Activated CD4-positive, alpha-beta memory T cell treated with anti-CD3 and anti-CD28 coated beads, Interleukin-2, amount 10 ng/mL, durations not matched to agents 7 days and 5 days (primary cell): ENCODE measurements at places on chromosomes 3 and 15. TPM values are rescaled to one million over a fixed set of nuclear protein-coding genes. Genes with fewer than 3 reads are reported as not detected.

DNA sequence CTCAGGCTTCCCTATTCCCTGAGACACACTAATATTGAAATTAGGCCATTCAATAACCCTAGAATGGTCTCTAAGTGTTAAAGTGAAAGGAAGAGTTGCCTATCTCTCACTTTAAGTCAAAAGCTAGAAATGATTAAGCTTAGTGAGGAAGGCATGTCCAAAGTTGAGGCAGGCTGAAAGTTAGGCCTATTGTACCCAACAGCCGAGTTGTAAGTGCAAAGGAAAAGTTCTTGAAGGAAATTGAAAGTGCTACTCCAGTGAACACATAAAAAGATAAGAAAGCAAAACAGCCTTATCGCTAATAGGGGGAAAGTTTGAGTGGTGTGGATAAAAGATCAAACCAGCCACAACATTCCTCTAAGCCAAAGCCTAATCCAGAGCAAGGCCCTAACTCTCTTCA, 117.9 kb upstream of the SPATA12 start:
- DNase-seq = no peak

The FMN1 gene
- total RNA-seq = 0.03 TPM

The SPINK8 gene
- total RNA-seq = not detected

GRCh38 chr3:124292329-124292728, 300.4 kb upstream of the ROPN1 start:
- no peak for DNase-seq

The RARB gene
- total RNA-seq = not detected

The MAP6D1 gene
- not detected for total RNA-seq

The CHD2 gene
- total RNA-seq = 155 TPM

DNA sequence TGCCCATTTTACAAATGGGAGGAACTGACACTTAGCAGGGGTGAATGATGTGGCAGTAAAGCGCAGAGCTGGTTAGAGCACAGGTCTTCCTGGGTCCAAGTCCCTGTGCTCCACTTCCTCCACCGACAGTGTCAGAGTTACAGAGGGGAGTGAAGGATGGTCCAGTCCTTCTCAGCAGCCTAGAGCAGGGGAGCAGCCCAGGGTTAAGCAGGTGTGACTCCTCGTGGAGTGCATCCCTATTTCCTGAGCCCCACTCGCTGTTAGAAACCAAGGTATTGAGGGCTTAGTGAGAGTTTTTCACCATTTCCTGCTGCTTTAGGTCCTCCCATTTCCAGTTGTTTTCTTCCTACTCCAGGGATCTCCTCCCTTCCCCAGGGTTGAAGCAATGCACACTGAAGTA, 75.4 kb downstream of the GHSR start:
- no peak for DNase-seq

DNA sequence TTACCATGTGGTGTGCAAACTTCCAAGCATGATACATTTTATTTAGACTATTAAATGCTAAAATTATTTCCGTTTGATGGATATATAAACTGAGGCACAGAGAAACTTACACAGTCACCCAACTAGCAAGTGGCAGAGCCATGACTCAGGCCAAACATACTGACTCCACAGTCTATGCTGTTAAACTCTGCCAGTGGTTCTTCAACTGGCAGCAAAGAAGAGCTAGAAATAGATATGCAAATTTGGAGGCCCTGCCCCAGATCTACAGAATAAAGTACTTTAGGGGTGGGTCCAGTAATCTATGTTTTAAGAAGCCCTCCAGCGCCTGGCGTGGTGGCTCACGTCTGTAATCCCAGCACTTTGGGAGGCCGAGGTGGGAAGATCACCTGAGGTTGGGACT, 400.0 kb downstream of the FOXP1 start:
- no peak for DNase-seq

- DNase-seq = no peak
Measured at GRCh38 chr3:72391659-72392058, 456.6 kb downstream of the SHQ1 start.

The ALG1L2 gene
- total RNA-seq = not detected

DNA sequence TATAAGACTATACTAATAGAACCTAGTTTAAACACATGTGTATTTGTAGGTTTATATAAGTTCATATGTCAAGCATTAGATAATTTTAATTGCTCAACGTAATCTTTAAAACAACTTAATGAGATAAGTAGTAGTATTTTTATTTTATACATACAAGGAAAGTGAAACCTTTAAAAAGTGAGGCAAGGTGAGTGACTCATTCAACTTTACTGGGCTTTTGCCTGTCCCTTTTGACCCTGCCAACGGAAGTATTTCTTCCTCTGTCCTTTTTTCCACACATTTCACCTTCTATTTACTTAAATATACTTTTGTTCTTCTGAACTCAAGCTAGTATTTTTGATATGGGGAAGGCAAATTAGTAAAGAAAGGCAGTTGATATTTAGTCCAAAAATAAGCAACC, 78.5 kb downstream of the KBTBD8 start:
- DNase-seq = no peak

The ETFA gene
- 112 TPM for total RNA-seq

DNA sequence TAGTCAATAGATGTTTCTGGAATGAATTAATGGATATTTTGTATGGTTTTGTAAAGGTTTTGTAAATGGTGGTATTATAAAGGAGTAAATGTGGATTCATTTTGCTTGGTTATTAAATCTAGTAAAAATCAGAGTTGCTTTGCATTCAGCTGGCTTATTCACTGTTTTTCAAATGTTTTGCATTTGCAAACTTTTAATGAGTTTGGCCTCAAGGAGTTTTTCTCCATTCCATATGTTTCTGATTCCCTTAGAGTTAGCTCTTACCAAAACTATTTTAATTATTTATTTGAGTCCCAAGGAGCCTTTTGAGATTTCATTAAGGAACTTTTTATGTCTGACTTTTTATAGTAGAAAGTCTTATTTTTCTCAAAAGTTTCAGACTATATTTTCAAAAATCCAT, 992.2 kb downstream of the DIPK2A start:
- DNase-seq = no peak

The LRRIQ4 gene
- not detected for total RNA-seq

The GLDN gene
- total RNA-seq = not detected

- DNase-seq = no peak
Measured at GRCh38 chr15:80480171-80480811, 76.1 kb downstream of the ARNT2 start.

GRCh38 chr3:159322322-159322939, 520.6 kb downstream of the MFSD1 start:
- DNase-seq = peak; percentile 24

DNA sequence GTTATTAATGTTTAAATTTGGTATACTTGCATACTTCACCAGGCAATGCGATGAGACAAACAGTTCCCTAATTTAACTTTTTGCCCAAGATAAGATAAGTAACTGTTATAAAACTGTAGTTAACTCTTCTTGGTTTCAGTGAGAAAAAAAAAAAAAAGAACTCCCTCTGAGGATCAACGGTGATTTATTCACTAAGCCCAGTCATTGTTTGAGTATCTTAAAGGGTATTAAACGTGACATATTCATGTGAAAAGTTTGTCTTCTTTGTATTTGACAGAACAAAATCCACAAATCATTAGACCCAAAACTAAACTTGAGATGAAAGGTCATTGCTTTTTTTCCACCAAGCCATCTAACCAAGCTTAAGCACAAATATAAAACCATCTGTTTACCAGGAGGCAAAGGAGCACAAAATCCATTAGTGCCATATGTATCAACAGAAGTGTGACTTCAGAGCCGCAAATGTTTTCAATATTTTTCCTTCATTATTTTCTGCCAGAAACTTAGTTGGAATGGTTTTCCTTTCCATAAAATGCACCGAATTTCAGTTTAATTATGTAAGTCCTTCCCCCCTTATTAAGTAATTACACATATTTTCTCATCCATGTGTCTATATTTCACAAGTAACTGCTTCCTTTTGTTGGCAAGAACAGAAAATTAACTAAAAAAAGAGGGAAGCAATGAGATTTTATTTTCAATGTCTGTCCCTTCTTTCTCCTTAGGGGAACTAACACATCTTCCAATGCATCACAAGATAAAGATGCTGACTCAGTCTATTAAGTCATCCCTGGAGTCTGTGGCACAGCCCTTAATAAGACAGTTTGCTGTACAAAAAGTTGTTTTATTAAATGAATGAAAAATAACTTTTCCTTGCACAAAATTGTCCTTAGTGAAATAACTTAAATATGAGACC, 92.2 kb upstream of the RAP2B start:
- no peak for DNase-seq

DNA sequence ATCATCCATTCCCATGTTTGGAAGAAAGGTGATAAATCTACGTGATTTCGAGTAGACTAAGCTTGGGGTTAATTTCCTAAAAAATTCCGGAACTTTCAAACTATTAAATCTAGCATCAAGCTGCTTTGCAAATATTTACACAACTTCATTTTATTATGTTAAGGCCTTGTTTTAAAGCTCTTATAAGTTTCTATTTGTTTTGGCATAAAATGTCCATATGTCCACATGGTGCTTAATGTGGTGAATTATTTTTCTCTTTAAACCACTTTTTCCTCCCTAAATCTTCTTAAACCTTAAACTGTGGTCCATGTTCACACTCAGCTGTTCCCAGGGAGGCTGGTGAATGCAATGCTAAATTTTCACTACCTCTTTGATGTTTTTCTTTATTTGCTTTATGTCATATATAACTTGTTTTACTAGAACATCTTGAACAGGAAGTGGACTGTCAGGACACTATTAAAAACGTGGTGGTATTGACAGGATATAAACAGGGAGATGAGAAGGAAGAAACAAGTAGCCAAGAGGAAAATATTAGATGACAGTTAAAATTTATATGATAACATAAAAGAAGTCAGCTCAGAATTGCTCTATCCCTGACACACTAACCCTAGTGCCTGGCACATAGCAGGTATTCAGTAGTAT, 72.5 kb upstream of the AGTR1 start:
- no peak for DNase-seq

The DLG1 gene
- total RNA-seq = 58.2 TPM

- no peak for DNase-seq
Measured at GRCh38 chr15:60681353-60681752, 202.4 kb upstream of the ICE2 start.

GRCh38 chr3:15345608-15346137, 13.3 kb upstream of the SH3BP5 start:
- DNase-seq = no peak

The CLDN16 gene
- not detected for total RNA-seq
